T-helper 17 cell (primary cell): ENCODE measurements at places on chromosomes 11 and 22. TPM values are rescaled to one million over a fixed set of nuclear protein-coding genes. Genes with fewer than 3 reads are reported as not detected.

SUSD2 gene
- total RNA-seq = 0.80 TPM

POU2F3 gene
- not detected for total RNA-seq

DNA sequence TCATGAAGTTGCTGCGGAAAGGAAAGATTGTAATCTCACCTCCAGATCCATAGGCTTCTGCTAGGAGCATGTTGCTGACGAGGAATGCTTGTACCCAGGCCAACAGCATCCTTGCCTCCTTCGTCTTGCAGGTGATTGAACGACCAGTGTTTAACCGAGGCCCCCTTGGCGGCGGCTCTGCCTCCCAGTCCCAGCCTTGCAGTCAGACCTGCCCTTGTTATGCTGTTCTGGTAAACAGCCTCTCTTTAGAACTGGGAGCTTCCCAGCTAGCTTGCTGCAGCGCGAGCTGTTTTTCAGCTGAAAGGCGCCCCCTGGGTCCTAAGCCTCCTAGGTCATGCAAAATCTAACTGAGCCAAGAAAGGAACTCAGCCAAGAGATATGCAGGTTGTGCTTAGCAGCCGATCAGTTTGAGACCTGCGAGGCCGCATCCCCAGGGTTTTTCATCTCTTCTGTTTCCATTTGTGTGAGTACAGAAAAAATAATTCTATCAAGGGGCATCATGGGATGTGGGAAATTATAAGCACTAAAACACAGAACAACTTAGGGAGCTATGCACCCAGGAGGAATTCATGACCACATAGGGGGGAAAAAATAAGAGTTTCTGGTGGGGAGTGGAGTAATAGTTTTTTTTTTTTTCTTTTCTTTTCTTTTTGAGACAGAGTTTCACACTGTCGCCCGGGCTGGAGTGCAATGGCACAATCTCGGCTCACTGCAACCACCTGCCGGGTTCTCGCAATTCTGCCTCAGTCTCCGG, at the start of gene PIK3IP1:
PIK3IP1 (minus strand) TSS at position 253 of the 754 bp plus-strand sequence; CDS start at position 109, 144 bp downstream.
- peak within 1 kb of the TSS; percentile 99 for H3K4me3 ChIP-seq
- H3K27ac ChIP-seq = peak within 1 kb of the TSS; percentile 100
- H3K36me3 ChIP-seq = peaks cover 9% of the 10 kb centered on the region
- peak; percentile 72 for DNase-seq

DNA sequence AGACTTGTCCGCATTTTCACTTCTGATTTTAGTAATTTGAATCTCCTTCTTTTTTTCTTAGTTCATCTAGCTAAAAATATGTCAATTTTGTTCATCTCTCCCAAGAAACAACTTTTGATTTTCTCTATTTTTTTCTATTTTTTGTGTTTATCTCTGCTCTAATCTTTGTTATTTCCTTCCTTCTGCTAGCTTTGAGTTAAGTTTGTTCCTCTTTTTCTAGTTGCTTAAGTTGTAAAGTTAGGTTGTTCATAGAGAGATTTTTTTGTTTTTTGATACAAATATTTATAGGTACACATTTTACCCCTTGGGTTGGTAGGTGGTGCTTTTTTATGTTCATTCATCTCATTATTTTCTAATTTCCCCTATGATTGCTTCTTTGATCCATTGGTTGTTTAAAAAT, 22.1 kb upstream of the XKR3 start:
- no peak for DNase-seq
- H3K4me3 ChIP-seq = no peak overlapping the region
- no peak overlapping the region for H3K27ac ChIP-seq
- peaks cover 20% of the 10 kb centered on the region for H3K27me3 ChIP-seq

CSNK2A3 gene
- not detected for total RNA-seq

DNA sequence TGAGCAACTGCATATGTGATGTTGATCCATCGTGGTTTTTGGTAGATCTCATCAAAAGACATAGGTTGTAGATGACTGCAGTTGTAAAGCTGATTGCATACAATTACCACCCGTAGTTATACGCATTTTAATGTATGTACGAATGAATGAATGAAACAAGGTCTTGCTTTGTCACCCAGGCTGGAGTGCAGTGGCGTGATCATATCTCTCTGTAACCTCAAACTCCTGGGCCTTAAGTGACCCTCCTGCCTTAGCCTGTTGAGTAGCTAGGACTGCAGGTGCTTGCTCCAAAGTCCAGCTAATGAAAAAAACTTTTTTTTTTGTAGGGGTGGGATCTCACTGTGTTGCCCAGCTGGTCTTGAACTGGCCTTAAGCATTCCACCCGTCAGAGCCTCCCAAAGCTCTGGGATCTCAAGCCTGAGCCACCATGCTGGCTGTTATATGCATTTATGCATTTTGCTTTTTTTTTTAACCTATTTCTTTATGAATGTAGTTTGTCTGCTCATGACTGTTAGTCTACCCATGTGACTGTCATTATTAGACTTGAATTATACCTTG, 53.5 kb downstream of the PPP6R3 start:
- H3K4me3 ChIP-seq = peak overlapping the region; percentile 3
- no peak for DNase-seq
- H3K36me3 ChIP-seq = no peaks in the 10 kb centered on the region

PRRG4 gene
- total RNA-seq = not detected

DNA sequence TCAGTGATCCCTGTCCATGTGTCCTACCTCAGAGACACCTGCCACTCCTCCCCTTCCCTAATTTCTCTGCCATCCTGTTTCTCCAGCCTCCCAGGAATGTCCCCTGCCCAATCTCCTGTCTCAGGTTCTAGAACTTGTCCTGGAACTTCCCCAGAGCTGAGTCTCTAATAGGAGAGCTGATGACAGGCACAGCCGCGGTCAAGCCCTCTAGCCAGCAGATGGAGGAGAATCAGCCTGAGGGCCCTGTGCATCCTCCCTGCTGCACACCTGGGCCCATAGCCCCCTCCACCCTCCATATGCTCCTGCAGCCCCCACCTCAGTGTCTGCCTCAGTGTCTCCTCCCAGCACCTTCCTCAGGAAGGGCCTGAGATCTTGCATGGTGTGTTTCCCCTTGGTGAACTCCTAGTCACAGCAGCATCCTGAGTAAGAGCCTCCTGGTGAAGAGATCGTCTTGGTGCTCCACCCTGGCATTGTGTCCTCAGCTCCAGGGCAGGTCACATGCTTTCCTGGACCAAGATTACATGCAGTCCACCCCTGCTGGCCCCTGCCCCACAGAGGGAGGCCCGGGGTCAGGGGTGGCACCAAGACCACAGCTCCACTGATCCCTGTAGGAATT, 43.9 kb upstream of the VPREB1 start:
- no peak overlapping the region for H3K4me3 ChIP-seq
- H3K36me3 ChIP-seq = no peaks in the 10 kb centered on the region
- H3K4me1 ChIP-seq = peaks cover 7% of the 10 kb centered on the region
- H3K27me3 ChIP-seq = peaks cover 60% of the 10 kb centered on the region

CHADL gene
- 3.5 TPM for total RNA-seq

- DNase-seq = no peak
- no peaks in the 10 kb centered on the region for H3K36me3 ChIP-seq
- no peaks in the 10 kb centered on the region for H3K27me3 ChIP-seq
These were observed 66.5 kb downstream of the PPP2R1B start for GRCh38 chr11:111699579-111700156.

GRCh38 chr11:13216019-13216710, 61.4 kb upstream of the BMAL1 start:
- H3K27ac ChIP-seq = no peak overlapping the region
- no peak overlapping the region for H3K4me3 ChIP-seq
- H3K4me1 ChIP-seq = peaks cover 3% of the 10 kb centered on the region
- peaks cover 3% of the 10 kb centered on the region for H3K36me3 ChIP-seq
- DNase-seq = no peak
- peaks cover 9% of the 10 kb centered on the region for H3K27me3 ChIP-seq

GRCh38 chr11:35688023-35688422, 25.4 kb downstream of the TRIM44 start:
- H3K27me3 ChIP-seq = no peaks in the 10 kb centered on the region
- H3K4me1 ChIP-seq = peaks cover 18% of the 10 kb centered on the region
- H3K36me3 ChIP-seq = peaks cover 10% of the 10 kb centered on the region
- no peak overlapping the region for H3K27ac ChIP-seq
- H3K4me3 ChIP-seq = no peak overlapping the region

GRCh38 chr11:96112192-96113128, 188.6 kb upstream of the MTMR2 start:
- no peaks in the 10 kb centered on the region for H3K27me3 ChIP-seq
- peaks cover 8% of the 10 kb centered on the region for H3K36me3 ChIP-seq
- H3K4me3 ChIP-seq = no peak overlapping the region
- peak overlapping the region; percentile 61 for H3K27ac ChIP-seq

- no peak overlapping the region for H3K27ac ChIP-seq
- H3K4me3 ChIP-seq = no peak overlapping the region
- DNase-seq = no peak
- peaks cover 2% of the 10 kb centered on the region for H3K4me1 ChIP-seq
- peaks cover 53% of the 10 kb centered on the region for H3K27me3 ChIP-seq
These were observed 168.6 kb downstream of the CTTN start for GRCh38 chr11:70566768-70567530.

MYO18B gene
- 0.12 TPM for total RNA-seq

GRCh38 chr11:66280428-66280827, 2.5 kb downstream of the CNIH2 start:
- peaks cover 23% of the 10 kb centered on the region for H3K4me1 ChIP-seq
- no peaks in the 10 kb centered on the region for H3K36me3 ChIP-seq
- DNase-seq = no peak
- H3K27ac ChIP-seq = peak overlapping the region; percentile 94

DNA sequence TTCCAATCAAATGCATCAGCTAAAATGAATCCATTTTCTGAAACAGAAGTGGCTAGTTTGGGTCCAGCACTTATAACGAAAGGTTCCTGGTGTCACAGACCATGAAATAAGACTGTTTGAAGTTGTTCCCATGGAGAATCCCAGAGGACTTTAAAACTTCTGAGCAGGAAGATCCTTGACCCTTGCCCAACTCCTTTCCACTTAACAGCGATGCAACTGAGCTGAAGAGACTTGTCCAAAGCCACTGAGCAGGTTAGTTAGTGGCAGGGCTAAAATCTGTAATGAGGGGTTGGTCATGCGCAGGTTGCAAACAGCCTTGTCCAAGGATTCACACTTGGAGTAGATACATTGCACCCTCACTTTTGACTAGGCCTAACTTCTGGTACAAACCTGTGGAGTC, 1.3 kb downstream of the RAB38 start:
- H3K4me1 ChIP-seq = peaks cover 5% of the 10 kb centered on the region
- no peak overlapping the region for H3K27ac ChIP-seq
- peak overlapping the region; percentile 79 for H3K4me3 ChIP-seq
- peaks cover 6% of the 10 kb centered on the region for H3K27me3 ChIP-seq
- no peak for DNase-seq
- no peaks in the 10 kb centered on the region for H3K36me3 ChIP-seq

DNA sequence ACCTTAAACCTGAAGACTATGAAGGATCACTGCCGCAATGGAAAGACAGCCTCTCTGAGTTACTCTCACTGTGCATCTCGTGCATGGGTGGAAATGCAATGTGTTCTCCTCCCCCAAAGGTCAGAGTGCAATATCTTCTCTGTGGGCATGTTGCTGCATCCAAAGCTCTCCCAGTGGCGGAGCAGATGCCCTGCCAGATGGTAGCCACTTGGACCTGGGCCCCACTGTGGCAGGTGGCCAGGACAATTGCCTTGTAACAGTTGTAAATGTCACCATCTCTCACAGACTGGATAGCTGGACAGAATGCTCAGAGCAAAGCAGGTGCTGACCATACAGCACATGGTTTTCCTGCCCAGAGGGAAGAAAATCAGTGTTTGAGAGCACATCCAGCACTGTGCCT, 542.0 kb downstream of the FAM181B start:
- no peak for DNase-seq
- H3K4me3 ChIP-seq = no peak overlapping the region
- no peaks in the 10 kb centered on the region for H3K27me3 ChIP-seq
- H3K36me3 ChIP-seq = no peaks in the 10 kb centered on the region
- H3K4me1 ChIP-seq = no peaks in the 10 kb centered on the region

DNA sequence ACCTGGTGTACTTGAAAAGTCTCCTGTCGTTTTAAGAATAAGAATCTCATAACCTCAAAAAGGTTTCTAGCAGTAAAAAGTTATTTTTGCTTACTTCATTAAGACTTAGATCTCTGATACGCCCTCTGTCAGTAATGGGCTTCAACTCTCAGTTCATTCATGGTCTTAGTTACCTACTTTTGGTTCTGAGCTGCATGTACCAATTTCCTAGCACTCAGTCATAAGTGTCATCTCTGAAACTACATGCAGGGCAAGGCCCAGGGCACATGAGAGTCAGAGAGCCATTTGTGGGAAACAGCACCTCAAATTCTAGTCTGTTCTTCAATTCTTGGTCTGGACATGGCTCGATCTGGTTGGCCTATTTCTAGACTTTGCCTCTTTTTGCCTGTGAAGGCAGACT, 838.4 kb downstream of the FAM181B start:
- H3K4me1 ChIP-seq = no peaks in the 10 kb centered on the region
- H3K27me3 ChIP-seq = no peaks in the 10 kb centered on the region
- no peak overlapping the region for H3K4me3 ChIP-seq
- H3K36me3 ChIP-seq = no peaks in the 10 kb centered on the region

DNA sequence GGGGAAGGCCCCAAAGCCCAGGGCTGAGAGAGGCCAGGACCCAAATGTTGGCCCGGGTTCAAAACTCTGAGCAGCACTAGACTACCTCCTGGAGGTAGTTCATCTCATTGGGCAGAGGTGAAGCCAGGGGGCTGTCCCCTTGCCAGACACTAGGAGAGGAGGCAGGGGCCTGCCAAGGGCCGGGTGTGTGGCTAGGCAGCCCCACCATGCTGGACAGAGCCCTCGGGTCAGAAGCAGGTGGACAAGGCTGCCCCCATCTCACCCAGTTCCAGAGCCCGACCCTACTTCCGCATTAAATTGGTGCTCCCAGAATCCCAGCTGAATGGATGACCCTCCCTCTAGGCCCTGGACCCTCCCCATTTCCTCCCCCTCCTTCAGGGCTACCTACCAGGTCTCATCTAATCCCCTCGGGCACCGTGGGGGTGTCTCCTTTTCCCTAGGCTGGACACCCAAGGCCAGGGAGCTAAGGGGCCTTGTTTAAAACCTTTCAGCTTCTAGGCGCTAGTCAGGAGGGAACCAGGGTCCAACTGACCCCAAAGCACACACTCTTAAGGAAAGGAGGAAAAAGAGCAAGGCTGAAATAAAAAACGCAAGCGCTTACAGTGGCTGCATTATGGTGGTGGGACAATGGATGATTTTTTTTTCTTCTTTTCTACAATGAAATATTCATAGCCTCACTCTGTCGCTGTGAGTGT, 72.1 kb upstream of the TCF20 start:
- H3K27ac ChIP-seq = peak overlapping the region; percentile 27
- no peaks in the 10 kb centered on the region for H3K27me3 ChIP-seq
- peaks cover 7% of the 10 kb centered on the region for H3K4me1 ChIP-seq
- no peaks in the 10 kb centered on the region for H3K36me3 ChIP-seq
- peak overlapping the region; percentile 74 for H3K4me3 ChIP-seq

DNA sequence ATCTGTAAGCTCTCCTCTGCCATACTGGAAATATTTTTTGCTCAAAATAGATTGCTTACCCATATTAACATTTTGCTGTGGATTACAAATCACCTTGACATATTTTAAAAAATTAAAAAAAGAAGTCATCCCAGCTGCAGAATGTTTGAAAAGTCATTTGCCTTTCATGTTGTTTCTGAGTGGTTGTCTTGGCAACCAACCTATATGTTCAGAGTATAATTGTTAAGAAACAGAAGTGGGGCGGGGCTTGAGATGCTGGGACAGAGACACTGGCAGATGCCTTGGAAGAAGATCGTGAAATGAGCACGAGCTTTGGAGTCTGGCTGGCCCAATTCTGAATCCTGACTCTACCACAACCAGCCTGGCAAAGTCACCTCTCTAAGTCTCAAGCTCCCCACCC, 348.2 kb downstream of the LARGE1 start:
- no peak overlapping the region for H3K27ac ChIP-seq
- H3K4me3 ChIP-seq = no peak overlapping the region
- H3K36me3 ChIP-seq = no peaks in the 10 kb centered on the region
- H3K27me3 ChIP-seq = no peaks in the 10 kb centered on the region
- DNase-seq = no peak

- H3K36me3 ChIP-seq = peaks cover 5% of the 10 kb centered on the region
- H3K4me3 ChIP-seq = no peak overlapping the region
- H3K4me1 ChIP-seq = peaks cover 17% of the 10 kb centered on the region
- no peaks in the 10 kb centered on the region for H3K27me3 ChIP-seq
- DNase-seq = no peak
- H3K27ac ChIP-seq = peak overlapping the region; percentile 71
These were observed 16.8 kb downstream of the RAB30 start for GRCh38 chr11:83054904-83055380.
